ENCODE measurements at places on chromosomes 13 and 19.

- DNase-seq: no peak
These were observed 684.4 kb upstream of the PCDH9 start for GRCh38 chr13:67914535-67914934.

DNA sequence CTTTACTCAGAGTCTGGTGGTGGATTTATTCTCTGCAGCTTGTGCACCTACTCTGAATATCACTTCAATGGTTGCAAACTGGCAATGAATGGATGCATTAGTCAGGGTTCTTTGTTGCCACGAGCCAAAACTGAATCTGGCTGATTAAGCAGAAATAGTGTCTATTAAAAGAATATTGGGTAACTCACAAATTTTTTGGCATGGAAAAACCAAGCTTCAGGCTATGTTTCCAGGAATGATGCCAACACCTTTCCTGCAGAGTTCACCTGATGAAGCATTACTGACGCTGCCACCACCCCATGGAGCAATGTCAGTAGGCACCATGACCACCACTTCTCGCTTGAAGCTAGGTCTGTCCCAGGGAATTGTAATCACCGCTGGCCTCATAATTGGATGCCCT, 597.8 kb upstream of the SLC10A2 start:
- no peak for DNase-seq

GRCh38 chr13:27600711-27601110, 19.6 kb downstream of the LNX2 start:
- DNase-seq: no peak

GRCh38 chr19:42052241-42052863, 17.7 kb downstream of the GRIK5 start:
- DNase-seq: no peak

DNA sequence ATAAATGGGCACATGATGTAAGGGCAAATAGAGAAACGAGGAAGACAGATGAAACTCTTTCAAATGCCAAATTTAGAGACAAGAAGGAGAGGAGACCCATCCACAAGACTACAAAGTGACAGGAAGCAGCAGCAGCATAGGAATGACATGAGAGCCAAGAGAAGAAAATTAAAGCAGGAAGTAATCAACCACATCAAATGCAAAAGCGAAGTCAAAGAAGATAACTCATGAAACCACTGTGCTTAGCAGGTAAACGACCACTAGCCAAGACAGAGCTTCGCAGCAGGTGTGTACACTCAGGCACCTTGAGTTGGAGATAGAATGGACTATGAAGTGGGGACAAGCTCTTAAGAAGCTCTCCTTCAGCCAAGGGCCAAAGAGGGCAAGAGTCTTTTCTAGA, 64.1 kb downstream of the KLF12 start:
- peak; percentile 26 for DNase-seq

DNA sequence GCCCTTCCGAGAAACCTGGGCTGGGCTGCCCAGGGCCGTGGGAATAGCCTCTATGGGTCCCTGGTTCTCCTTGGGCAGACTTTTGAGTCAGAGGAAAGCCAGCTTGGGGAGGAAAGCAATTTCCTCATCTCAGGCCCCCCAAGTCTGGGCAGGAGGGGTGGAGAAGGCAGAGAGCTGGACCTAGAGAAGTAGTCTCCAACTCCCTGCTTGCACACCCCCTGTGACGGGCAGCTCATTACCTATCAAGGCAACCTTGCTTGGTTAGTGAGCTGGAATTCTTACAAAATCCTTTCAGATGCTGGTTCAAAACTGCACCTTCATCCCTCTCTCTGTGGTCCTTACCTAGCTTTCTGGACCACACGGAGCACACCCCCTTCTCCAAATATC, 33.9 kb downstream of the ACTL9 start:
- DNase-seq: no peak

DNA sequence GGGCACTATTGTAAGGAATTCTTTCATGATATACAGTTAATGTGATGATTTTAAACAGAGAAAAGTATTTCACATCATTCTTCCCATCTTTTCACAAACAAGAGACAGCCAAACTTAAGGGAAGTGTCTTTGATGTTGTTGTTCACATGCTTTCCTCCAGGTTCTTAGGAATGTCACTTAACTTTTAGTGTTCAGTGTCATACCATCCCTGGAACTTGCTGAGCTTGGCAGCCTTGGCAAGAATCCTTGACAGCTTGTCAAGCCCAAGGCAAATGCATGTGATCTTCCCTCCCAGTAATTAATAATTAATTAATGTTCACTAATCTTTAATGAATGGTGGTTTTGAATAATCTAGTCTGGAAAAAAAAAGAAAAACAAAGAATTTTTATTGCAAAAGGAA, 727.9 kb upstream of the PRR20A start:
- DNase-seq: no peak

- no peak for DNase-seq
These were observed 6.3 kb downstream of the PMIS2 start for GRCh38 chr19:35592226-35592625.

GRCh38 chr19:2049741-2050348, 1.2 kb downstream of the MKNK2 start:
- DNase-seq: peak; percentile 50

- DNase-seq: no peak
These were observed 941 bp downstream of the DUS3L start for GRCh38 chr19:5789886-5790558.

DNA sequence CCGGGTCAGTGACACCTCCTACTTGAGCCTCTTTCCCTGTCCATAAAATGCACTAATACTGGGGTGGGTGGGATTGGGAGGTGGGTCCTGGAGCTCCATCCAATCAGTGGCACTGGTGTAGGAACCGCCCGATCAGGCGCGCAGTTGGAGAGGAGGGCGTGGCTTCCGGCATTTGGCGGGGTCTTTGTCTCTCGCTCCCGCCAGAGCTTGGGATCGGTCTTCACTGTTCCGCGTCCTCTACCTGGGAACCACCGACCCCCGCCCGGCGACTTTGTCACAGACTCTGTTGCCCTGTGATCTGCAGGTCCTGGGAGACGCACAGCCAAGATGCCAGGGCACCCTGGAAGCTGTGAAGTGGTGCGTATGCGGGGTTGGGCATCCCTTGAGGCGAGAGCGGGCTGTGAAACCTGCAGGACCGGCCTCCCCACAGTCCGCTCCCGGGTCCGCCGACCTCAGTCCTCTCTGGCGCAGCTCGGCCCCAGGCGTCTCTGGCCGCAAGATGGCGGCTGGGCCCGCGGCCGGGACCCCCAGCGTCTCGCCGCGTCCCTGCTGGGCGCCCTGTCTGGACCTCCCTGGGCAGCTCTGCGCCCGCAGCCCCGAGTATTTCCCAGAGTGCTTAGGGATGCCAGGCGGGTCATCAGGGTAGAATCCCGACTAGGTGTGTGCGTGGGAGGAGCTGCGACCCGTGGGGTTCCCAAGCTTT, 41.6 kb upstream of the ZNF730 start:
- DNase-seq: no peak

GRCh38 chr13:39448834-39449233, 154.2 kb downstream of the LHFPL6 start:
- DNase-seq: no peak

GRCh38 chr13:48281556-48281955, 22.0 kb upstream of the RB1 start:
- no peak for DNase-seq

- no peak for DNase-seq
These were observed 35.7 kb downstream of the ZNF493 start for GRCh38 chr19:21432590-21432989.

GRCh38 chr19:18119013-18119716, 21.6 kb downstream of the MAST3 start:
- DNase-seq: peak; percentile 24

GRCh38 chr13:100356889-100357288, 231.7 kb downstream of the GGACT start:
- DNase-seq: no peak

DNA sequence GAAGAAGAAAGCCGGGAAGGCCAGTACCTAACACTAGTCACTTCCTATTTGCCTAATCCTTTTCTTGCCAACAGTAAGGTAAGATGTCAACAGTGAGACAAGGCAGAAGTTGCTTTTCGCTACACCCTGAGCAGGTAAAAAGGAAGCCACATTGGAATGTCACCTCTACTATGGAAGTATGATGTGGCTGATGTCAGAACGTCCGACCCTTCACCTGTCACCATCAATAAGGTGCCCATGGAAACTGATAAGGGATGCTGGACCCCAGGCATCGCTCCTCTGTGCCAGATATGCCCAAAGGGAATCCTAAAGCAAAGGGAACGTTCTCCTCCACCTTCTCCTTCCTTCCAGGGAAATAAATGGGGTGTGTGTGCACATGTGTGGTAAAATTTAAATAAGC, 34.3 kb downstream of the COL4A1 start:
- no peak for DNase-seq

DNA sequence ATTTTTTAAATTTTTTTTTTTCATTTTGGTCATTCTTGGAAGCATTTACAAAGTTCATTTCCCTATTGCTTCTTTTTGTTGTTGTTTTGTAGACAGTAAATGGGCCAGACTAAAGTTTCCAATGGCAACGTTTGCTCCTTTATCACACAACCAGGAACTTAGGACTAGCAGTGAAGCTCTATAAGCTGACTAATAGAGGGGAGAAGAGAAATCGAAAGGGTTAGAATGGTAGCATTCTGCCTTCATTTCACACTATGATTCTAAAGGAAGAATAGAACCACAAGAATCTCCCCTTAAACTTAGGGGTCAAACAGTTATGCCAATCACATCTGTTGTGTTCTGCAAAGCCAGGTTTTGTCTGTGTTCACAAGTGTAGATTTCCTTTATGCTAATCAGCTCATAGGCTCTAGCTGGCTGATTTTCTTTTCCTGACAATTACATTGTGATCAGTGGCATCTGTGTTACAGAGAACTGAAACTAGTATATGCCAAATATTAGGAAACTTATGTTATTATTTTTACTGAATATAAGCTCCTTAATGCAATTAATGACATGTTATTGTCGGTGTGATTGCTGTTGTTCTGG, 467.3 kb downstream of the DACH1 start:
- no peak for DNase-seq

DNA sequence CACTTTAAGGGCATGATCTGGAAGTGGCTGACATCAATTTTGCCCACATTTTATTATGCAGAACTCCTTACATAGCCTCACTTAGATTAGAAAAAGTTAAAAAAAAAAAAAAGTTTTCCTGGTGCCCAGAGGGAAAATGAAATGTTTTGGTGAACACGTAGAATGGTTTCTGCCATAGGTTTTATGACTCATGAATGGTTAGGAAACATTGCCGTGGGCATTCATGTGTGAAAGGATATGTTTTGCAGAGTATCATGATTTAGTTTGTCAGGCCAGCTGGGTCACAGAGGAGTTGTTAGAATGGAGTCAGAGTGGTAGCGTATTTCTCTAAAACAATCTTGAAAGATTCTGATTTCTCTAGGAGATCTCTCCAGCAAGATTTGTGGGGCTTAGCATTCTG, 133.8 kb downstream of the MRPL57 start:
- DNase-seq: no peak

- DNase-seq: no peak
These were observed 236.8 kb upstream of the SERP2 start for GRCh38 chr13:44136696-44137268.

DNA sequence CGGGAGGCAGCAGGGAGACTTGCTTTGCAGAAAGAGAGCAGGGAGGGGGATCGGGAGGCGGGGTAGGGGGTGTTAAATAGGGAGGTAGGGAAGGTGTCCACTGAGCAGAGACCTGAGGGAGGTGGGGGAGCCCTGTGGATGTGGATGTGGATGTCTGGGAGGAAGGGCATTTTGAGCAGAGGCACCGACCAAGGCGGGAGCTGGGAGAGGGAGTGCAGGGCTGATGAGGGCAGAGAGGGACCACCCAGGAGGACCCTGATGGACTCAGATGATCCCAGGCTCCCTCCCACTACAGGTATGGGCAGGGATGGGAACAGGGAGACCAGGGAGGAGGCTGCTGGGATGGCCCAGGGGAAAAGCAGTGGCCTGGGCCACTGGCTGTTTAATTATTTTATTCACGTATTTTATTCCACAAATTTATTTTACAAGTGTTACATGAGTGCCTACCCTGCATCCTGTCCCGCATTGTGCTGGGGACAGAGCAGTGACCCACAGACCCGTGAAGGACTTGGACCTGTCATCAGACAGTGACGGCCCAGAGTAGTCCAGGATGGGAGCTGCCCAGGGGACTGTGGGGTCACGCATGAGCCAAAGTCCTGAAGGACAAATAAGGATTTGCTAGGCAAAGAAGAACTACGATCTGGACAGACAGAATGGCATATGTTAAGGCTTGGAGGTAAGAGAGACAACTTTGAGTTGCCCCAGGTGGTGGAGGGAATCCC, 5.3 kb downstream of the GRAMD1A start:
- no peak for DNase-seq

DNA sequence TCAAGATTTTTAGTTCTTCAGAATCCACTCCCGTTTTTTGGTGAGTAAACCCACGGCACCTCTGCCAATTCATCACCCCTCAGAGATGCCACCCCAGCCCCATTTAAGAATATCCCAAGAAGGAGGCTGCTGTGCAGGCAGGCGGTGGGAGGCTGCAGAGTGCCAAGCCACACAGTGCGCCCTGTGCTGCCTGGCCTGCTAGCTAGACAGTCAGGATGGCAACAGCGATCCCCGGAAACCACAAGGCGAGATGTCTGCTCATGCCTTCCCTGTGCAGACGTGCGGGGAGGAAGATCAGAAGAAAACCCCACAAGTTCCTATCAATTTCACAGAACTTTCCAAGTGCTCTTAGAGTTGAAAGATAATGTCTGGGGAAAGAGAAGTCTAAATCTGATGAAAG, 64.8 kb upstream of the GPR183 start:
- peak; percentile 65 for DNase-seq

- peak; percentile 26 for DNase-seq
These were observed 2.5 kb upstream of the S1PR4 start for GRCh38 chr19:3175781-3176714.

- no peak for DNase-seq
These were observed 886.8 kb downstream of the PCDH9 start for GRCh38 chr13:66343224-66343828.

- peak; percentile 54 for DNase-seq
These were observed 9.3 kb downstream of the MPND start for GRCh38 chr19:4352701-4353121.

GRCh38 chr19:14555918-14556661, 15.8 kb downstream of the NDUFB7 start:
- no peak for DNase-seq

DNA sequence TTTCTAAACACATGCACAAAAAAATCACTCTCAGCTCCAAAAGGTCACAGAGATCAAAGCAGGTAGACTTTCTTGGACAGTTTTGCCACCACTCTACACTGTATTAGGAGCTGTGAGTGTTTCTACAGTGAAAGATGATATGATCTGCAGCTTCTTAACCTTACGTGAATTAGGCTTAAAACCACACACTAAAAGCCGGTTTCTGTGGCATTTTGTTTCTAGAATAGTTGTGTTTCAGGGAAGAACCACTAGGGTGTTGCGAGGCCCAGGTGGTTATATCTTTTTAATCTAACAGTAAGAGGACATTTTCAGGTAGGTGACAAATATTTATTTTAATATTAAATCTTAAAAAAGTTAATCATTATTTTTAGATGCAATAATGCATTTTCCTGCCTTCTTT, 216.4 kb downstream of the KLF5 start:
- no peak for DNase-seq

- DNase-seq: no peak
These were observed 29.1 kb upstream of the MAP3K10 start for GRCh38 chr19:40162104-40162503.
